DMS79 (cell line): ENCODE measurements at places on chromosomes 7 and 10.
A peak's percentile ranks its signal among the peaks of the same experiment; 100 is the strongest.

DNA sequence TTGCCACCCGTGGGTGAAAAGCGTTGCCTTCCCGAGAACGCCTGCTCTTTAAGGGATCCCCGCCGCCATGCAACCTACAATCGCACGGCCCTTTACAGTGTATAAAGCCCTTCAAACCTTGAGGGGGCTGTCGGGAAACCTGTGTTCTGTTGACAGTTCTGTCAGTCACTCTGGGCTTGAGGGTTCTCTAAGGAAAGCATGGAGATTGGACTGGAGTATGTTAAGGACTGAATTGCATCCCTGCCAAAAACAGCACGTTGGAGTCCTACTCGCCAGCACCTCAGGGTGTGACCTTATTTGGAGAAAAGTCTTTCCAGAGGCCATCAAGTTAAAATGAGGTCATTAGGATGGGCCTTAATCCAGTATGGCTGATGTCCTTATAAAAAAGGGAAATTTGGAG is 70.6 kb downstream of the PFKFB3 start:
- no peak for DNase-seq

GRCh38 chr7:81298951-81299666 is 380.3 kb upstream of the SEMA3C start:
- no peak for DNase-seq

DNA sequence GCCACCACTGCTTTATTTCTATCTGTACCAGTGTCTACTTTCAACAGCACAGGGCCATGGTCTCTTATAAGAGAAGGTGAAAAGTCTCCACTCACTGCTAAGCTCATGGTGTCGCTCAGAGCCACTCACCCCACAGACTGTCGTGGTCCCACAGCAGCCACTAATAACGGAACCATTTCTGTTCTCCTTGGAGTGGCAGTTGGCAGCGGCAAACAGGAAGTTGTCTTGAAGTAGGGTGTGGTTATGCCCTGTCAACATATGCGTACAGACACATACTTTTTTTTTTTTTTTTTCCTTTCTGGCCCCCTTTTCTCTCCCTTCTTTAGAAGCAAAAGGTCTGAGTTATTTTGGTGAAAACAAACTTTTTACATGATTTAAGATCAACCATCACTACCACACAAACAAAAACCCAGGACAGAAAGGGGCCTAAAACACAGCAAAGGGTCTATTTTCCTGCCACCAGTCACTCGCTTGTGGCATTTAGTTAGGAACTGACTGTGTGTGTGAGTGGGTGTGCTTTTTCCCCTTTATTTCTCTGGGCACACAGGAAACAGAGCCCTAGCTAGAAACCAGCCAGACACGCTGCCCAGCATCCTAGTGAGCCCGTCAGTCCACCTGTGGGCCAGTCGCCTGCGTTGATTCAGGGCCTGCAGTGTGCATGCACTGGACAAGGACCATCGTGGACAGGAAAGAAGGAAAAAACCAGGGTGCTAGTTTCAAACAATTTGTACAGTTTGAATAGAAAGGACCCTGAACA is 96.7 kb upstream of the EFCAB10 start:
- DNase-seq = peak; percentile 15

DNA sequence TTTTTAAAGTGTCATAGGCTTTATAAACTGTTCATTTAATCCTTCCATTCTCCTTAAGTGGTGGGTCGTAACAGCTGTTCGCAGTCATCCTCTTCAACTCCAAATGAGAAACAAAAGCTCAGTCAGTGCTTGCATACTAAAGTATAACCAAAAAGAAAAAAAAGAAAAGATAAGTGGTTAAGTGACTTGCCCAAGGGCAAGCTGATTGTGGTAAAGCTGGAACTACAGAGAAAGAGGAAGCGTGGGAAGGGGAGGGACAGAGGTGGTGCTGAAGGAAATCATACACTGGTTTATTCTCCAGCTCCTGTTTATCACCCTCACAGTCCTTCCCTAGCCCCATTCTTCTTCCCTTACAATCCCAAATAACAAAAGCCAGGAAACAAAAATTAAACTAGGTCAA is 29.6 kb downstream of the IDE start:
- no peak for DNase-seq
